ENCODE measurements at places on chromosomes 2 and 18.

DNA sequence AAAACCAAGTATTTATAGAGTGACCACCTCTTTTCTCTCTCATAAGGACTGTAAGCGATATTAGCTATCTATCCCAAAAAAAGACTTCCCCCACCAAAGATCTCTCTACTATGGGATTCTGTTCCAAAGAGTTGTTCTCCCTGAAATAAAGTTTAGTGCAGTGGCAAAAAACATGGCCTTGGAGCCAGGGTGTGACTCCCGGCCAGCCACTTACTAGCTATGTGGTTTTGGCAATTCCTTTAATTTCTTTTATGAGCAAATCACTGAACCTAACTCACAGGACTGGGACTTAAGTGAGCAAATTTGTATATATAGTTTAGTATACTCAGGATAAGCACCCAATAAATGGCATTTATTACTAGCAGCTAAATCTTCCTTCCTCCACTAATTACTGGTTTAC lies 42.6 kb downstream of the SESTD1 start:
- no peak for DNase-seq

DNA sequence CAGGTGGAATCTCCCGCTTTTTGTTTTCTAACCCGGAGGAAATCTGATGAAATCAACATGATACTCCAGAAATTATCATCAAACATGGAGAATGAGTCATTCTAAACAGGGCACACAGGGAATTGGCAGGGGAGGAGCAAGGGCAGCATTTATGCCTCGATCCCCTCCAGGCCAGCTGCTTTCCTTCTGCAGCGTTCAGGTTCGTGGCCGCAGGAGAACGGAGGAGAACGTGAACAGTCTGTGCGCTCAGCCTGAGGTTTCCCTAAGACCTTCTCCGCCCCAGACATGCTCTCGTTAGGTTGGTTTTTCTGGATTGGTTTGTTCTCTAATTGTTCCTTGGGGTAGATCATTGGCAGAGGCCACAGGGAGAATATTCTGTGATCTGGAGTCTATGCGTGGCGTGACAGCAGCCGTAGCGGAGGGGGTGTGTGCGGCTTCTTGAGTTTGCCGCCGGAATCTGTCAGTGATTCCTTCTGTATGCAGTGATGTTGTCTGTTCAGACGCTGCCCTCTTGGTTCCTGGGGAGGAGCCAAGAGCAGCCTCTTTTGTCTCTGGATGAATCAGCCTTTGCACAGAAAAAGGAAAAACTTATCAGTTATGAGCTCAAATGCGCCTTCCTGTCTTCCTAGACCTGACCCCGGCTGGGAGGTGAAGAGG lies 75.9 kb downstream of the SH3BP4 start:
- DNase-seq = no peak

- DNase-seq = no peak
Measured at GRCh38 chr2:25198209-25198525, 29.8 kb upstream of the POMC start.

GRCh38 chr2:231278868-231279267 lies 80.4 kb downstream of the ARMC9 start:
- DNase-seq = no peak

DNA sequence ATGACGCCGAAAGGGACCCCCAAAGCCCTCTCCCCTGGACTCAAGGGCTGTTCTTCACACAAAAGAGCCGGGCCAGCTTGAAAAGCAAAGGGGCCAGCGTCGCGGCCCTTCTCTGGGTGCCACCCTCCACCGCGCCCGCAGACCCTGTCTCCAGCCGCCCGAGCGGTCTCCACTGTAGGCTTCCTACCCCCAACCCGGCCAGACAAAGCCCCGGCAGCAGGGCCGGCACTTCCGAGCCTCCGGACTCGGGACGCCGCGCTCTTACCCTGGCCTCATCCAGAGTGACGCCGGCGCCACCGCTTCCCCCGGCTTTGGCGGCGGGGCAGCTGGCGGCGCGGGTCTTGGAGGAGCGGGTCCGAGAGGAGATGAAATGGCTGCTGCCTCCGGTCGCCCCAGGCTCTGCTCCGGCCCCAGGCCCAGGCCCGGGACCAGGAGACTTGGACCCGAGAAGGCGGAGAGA lies 603 bp downstream of the ATAD2B start:
- DNase-seq = no peak

- no peak for DNase-seq
Measured at GRCh38 chr2:27275211-27276150, at the start of gene DNAJC5G. Gene DNAJC5G, plus strand, starts transcription at chr2:27275433. Its CDS starts 1,296 bp downstream, at chr2:27276729.

DNA sequence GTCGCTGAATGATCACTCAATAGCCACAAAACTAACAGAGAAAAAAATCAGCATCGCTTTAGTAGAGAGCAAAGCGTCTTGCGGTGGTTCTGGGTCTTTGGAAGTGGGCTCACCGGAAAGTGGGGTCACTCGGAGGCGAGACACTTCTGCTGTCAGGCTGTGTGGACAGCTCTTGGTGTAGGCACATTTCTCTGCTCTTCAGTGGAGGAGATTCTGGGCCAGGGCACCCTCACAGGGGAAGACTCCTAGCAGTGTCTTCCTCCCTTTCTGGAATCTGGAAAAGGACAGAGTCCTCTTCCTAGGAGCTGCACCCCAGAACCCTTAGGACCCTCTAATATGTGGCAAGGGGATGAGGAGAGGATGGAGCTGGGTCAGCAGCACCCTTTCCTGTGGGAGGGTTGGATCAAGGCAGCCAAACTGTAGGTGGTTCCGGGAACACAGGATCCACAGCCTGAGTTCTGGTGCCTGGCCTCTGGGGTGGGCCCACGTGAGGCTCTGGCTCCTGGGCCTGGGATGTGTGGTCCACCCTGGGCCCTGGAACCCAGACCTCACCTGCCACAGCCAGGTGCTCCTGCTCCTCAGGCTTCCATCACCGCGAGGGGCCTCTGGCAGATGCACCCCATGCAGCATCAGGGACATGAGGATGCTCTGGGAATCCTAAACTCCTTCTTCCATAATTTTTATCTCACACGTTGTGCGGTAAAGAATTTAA lies 25.1 kb downstream of the GPR35 start:
- DNase-seq = no peak

Data from activated naive CD4-positive, alpha-beta T cell treated with anti-CD3 and anti-CD28 coated beads for 36 hours (primary cell).